ENCODE measurements at places on chromosomes 7 and 10. TPM values are rescaled to one million over a fixed set of nuclear protein-coding genes. Genes with fewer than 3 reads are reported as not detected.
A peak's percentile ranks its signal among the peaks of the same experiment; 100 is the strongest.

GRCh38 chr7:135808206-135808605, 59.6 kb upstream of the FAM180A start:
- no peak for DNase-seq

DNA sequence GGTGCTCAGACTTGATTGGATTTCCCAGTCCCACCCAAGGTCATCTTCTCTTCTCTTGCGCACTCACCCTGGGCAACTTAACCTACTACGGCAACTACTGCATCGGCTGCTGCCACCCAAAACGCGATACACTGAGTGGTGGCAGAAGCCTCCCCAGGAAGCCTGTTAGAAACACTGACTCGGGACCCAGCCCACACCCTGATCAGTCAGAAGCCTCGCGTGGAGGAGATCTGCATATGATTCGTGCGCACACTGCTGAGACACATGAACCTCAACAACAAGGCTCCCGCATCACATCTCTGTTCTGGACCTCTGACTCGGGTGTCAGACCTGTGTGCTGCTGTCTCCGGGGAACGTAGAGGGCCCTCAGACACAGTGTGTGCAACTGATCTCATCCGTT, 419.5 kb downstream of the PAXIP1 start:
- no peak for DNase-seq

GRCh38 chr7:8190119-8190895, 71.7 kb downstream of the ICA1 start:
- DNase-seq: peak; percentile 63

DNA sequence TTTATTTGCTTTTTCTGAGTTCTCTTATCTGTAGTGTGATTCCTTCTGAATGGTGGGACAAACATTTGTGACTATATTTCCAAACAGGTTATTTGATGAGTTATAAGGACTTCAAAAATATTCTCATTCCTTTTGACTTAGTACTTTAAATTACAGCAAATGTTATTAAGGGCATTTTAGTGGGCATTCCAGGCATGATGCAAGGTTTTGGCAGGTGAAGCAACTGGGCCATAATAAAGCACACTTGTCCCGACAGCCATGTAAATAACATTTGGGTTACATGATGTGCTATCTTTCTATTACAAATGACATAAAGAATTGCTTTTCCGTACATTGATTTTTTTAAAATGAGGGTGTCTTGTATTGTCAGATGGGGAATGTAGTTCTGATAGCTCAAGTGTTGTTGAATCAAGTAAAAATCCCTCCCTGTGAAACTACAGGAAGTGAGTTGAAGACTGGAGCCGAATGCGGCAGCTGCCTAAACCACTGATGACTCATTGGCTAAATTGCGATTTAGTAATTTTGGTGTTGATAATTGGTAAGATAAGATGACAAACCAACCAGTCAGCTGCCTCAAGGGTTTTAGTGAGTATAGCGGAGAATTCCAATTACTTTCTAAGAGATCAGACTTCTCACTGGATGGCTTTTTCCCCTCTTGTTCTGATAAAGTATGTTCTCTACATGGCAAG, 231.3 kb upstream of the NPY start:
- peak; percentile 98 for DNase-seq

DNA sequence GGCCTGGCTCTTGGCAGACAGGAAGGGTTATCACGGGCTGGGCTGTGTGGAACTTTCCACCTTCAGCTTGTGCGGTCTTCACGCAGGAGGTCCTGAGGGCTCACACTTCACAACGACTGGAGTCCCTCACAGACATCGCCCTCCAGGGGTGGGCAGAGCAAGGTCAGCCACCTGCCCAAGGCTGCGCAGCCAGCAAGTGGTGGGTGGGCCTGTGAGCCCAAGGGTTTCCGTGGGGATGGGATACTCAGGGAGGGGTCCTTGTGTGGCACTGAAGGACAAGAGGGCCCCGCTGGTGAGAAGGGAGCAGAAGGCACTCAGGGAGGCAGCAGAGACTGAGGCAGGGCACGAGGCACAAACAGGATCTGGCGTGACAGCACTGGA, 22.0 kb downstream of the PDIA4 start:
- no peak for DNase-seq

- DNase-seq: no peak
Measured at GRCh38 chr10:131290781-131291180, 20.7 kb downstream of the TCERG1L start.

GRCh38 chr10:81127931-81128330, 590.2 kb downstream of the SH2D4B start:
- DNase-seq: peak; percentile 4

DNA sequence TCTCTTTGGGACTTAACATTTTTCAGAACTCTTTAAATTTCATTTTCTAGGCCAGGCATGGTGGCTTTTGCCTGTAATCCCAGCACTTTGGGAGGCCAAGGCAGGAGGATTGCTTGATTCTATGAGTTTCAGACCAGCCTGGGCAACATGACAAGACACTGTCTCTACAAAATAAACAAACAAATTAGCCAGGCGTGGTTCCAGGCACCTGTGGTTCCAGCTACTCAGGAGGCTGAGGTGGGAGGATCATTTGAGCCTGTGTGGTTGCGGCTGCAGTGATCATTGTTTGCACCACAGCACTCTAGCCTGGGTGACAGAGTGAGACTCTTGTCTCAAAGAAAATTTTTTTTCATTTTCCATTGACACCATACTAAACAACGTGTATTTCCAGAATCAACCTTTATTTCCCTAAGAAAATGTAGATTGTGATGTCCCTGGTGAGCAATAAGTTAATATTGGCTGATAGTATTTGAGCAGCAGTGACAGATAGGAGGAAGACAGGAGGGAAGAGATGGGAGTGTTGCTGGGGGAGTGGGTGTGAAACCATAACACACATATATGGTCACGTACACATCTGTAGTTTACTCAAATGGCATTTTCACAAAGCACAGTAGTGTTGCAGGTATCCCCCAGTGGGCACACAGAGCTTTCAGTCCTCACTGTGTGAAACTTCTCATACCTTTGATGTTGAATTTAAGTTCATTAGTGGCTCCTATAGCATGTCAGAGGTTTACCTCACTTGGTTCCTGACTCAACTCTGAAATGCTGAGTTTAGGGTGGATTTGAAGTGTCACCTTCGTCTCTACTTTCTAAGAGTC, 205.6 kb downstream of the AUTS2 start:
- no peak for DNase-seq

DNA sequence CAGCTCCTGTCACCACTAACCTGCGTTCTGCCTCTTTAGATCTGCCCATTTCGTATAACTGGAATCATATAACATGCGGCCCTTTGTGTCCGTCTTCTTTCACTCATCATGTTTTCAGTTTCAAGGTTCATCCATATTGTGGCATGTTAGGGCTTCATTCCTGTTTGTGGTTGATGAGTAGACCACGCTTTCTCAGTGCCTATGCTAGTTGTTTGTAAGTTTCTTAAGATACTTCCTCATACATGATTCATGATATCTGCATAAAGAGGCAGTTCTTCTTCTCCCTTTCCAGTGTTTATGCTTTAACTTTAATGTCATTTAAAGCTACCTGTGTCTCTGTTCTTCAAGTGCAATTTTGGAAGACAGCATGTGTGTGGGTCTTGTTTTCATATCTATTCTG, 79.5 kb upstream of the FAM20C start:
- DNase-seq: no peak

GRCh38 chr10:111137587-111137986, 60.8 kb downstream of the ADRA2A start:
- no peak for DNase-seq

DNA sequence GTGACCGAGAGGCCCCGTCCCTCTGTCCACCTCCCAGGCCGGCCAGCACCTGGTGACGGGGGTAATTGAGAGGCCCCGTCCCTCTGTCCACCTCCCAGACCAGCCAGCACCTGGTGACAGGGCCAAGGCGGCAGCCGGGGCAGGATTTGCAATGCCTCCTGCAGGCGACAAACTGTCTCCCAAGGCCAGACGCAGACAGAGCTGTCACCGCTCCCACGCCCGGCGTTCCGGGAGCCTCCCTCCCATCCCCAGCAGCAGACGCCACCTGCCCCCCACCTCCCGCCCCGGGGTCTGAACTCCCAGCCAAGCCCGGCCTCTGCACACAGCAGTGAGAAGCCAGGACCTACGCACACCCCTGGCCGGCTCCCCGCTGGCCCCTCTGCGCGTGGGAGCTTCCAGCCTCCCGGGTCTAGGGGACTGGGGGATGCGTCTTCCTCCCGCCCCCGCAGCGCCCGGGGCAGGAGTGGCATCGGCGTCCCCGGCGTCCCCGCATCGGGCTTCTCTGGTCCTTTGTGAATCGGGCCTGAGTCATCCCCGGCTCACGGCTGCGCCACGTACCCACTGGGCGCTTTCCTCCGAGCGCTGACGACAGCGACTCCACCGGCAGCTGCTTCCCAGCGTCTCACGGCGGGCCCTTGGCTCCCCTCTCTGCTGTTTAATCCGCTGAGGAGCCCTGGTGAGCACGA, 95.1 kb upstream of the DIP2C start:
- peak; percentile 65 for DNase-seq

DNA sequence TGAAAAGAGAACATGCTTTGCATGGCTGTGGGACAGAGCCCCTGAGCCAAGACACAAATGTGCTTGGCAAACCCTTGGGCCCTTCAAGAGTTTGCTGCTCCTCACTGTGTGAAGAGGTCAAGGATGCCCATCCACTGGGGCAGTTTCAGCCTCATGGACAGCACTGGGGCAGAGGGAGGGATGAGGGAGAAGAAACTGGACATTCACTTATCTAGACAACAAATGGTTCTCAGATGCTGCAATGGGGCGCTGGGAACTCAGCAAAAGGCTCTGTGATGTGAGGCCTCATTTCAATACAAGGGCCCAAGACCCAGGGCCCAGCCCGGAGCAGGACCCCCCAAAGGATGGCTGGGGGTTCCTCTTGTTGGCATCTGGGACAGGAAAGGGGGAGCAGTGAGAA, 49.1 kb downstream of the EBF3 start:
- no peak for DNase-seq

DNA sequence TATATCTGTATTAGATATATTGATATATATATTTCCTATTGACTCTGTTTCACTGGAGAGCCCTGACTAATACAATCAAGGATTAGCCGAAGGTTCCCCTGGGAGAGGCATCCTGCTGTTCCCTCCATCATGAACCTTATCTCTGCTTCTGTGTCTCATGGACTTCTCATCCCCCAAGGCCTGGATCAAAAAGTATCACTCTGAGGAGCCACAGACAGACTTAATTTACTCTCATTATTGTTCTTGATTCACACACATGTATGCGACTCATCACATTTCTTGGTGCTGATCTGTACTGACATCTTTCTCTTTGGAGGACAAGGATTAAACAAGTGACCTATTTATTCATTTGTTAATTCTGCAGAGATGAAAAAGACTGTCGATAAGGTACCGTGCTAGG, 550.2 kb downstream of the KCNMA1 start:
- DNase-seq: peak; percentile 16

Gene CDHR1
- total RNA-seq: not detected

Gene FAM25G
- not detected for total RNA-seq

Gene MRPS16
- total RNA-seq: 54.2 TPM

Gene HMX2
- 0.07 TPM for total RNA-seq

Gene AKR1C2
- total RNA-seq: 0.49 TPM

Gene NPY4R2
- total RNA-seq: 0.86 TPM
